ENCODE measurements at places on chromosomes 6 and 20.
A peak's percentile ranks its signal among the peaks of the same experiment; 100 is the strongest.

- no peak for DNase-seq
Measured at GRCh38 chr20:50434653-50435396, 75.4 kb upstream of the PTPN1 start.

DNA sequence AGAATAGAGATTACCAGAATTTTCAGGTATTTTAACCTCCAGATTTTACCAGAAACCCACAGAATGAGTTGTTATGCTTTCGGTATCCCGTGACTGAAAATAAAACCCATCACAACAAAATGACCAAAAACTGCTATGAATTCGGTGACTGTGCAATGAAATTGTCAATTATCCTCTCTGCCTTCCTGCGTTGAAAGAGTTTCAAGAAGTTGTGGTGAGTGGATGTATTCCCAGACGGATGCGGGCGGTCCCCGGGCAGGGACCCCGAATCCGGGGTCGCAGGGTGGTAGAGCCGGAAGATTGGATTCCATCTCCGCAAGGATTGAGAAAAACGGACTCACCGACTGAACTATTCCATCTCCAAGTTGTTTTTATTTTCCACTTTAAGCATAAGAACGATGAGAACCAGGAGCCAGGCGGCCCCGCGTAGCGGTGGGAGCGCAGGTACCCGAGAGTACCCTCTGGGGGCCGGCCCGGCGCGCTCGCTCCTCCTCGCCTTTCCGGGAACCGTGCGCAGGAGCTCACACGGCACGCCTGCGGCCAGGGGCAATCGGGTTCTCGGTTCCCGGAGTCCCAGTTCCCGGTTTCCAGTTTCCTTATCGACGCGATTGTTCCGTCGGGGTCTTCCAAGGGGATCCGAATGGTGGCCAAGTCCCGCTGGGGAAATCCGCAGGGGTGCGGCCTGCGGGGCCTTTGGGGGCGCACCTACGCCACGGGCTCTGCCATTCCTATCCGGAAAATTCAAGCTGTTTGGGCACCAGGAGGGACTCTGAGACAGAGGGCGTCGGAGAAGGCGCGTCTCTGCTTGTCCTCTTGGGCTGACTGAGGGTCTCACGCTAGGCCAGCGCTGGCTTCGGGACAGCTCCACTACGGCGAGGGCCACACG lies 104.9 kb upstream of the PRDM1 start:
- DNase-seq = no peak

GRCh38 chr6:120248451-120248850 lies 898.9 kb upstream of the MAN1A1 start:
- no peak for DNase-seq

- DNase-seq = no peak
Measured at GRCh38 chr6:157675831-157676230, 147.2 kb upstream of the SNX9 start.

GRCh38 chr6:106318061-106318460 lies 7.5 kb downstream of the ATG5 start:
- DNase-seq = no peak

GRCh38 chr6:6595952-6596351 lies 7.4 kb downstream of the LY86 start:
- no peak for DNase-seq

DNA sequence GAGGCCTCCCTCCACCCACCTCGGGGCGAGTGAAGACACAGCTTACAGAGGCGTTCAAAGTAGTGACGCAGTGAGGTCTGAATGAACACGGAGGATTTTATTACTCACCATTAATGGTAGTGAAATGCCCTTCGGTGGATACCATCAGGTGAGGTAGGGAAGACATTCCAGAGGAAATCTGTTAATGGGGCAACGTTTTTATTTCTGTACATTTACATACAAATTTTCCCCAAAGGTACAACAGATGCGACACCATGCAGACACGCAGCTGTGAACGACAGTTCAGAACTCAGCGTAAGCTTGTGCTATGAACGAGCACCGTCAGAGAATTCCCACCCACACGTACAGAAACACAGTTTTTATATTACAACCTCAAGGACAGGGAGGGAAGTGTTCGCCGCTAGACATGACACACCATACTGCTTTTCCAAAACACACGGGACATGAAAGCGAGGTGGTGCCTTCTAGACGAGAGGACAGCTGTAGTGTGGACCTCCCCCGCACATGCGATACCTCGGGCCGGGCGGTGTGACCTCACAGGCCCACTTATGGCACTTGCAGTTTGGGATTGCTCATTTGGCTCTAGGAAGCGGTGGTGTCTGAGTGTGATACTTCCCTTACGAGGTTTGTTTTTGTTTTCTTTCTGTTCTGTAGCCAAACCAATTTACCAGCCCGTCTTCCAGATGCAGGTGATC lies 10.7 kb downstream of the PSMG4 start:
- DNase-seq = no peak

DNA sequence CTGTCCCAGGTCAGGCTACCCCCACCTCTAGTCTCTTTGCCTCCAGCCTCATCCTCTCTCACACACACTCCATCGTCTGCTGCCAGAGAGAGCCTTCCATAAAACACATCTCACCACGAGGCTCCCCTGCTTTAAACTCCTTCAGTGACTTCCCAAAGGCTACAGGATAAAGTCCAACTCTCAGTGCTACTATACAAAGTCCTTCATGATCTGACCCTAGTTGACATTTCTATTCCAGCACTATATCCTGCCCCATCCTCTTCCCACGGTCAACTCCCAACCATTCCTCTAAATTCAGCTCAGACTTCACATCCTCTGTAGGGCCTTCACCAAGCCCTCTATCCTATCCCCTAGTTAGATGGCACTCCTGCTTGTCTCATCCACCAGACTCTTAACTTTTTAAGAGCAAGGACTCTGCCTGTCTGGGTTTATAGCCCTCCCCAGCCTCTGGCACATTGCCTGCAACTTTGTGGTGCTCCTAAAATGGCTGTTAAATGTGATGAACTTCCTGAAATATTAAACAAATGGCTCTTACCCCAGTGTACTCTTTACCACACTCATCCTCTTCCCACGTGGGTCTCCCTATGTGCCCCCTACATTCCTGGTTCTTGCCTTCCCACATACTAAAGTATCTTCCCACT lies 36.1 kb downstream of the KIF16B start:
- no peak for DNase-seq

GRCh38 chr6:37095997-37096396 lies 74.0 kb upstream of the PIM1 start:
- DNase-seq = no peak

DNA sequence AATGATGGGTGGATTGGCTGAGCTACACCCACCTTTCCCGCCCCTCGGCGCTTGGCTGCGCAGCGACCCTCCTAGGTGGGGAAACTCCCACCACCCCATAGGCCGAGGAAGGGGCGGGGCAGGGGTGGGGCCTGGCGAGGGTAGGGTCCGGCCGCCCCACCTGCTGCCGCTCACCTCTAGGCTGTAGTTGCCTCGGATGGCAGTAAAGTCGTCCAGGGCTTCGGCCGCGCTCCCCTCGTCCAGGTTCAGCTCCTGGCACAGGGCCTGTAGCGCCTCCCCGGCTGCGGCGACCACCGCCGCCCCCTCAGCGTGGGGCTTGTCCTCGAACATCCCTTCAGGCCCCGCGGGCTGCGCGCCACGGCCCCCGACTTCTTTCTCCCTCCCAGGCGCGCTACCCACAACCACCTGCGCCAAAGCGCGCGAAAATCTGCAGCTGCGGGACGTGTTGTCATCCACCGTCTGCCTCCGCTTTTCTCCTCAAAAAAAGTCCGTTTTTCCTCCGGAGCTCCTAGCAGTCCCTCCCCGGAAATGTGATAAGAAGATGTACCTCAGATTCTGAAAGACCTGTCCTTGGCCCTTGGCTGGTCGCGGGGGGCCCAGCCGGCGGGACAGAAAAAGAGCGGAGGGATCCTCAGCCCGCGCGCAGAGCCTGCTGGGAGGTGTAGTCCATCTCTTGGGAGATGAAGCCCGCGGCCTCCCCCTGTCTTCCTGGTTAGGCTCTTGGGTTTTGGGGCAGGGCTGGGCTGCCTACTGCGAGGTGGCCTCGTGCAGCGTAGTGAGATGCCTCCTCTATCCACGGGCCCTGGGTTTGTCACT lies at the start of gene RBL1:
Gene RBL1, minus strand, starts transcription at position 399 of the 816 bp plus-strand sequence. Its CDS starts 69 bp downstream, at position 330.
- peak; percentile 66 for DNase-seq

GRCh38 chr6:158784505-158784904 lies 34.7 kb downstream of the EZR start:
- no peak for DNase-seq

GRCh38 chr6:87902383-87902782 lies 145.3 kb upstream of the SPACA1 start:
- no peak for DNase-seq

DNA sequence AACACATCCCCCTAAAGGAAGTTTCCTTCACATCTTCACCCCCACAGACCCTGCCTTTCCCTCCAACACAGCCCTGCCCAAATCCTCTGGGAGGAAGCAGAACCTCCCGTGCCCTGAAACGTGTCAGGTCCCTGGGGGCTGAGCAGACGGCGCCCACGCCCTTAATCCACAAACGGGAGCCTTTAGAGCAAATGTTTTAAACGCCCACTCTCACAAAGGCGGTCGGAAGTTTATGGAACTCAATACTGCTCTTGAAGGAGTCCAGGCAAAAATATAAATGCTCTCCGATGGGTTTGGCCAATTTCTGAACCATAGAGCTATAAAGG lies 237.1 kb upstream of the AFDN start:
- DNase-seq = no peak

- DNase-seq = no peak
Measured at GRCh38 chr6:2626401-2626800, 124.3 kb downstream of the MYLK4 start.

DNA sequence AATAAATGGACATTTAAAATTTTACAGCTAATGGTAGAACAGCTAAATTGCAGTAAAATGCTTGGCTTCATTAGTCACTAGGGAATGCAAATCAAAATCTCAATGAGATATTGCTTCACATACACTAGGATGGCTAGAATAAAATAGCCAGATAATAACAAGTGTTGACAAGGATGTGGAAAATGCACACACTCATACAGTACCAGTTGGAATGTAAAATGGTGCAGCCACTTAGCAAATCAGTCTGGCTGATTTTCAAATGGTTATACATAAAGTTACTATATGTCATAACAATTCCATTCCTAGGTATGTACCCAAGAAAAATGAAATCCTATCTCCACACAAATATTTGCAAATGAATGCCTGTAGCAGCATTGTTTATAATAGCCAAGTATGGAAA lies 452.1 kb downstream of the HDGFL1 start:
- DNase-seq = no peak

- DNase-seq = no peak
Measured at GRCh38 chr6:98920904-98921431, 26.8 kb downstream of the FBXL4 start.

GRCh38 chr20:51507216-51508036 lies 35.1 kb downstream of the NFATC2 start:
- no peak for DNase-seq

GRCh38 chr20:48191200-48191599 lies 405.9 kb upstream of the SULF2 start:
- no peak for DNase-seq

DNA sequence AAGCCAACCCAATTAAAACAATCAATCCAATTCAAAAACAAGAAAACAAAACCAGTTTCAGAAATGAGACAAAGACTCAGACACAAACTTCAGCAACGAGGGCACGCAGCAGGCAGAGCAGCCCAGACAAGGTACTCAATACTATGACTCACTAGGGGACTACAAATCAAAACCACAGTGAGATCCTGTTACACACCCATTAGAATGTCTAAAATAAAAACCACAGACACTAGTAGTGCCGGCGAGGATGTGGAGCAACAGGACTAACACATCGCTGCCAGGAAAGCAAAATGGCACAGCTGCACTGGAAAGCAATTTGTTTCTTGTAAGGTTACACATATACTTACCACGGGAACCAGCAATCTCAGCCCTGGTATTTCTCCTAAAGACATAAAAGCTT lies 28.4 kb upstream of the MAS1L start:
- no peak for DNase-seq
